ENCODE measurements at places on chromosomes 3 and 15.

GRCh38 chr3:142159083-142159740 lies 9.9 kb upstream of the TFDP2 start:
- DNase-seq = no peak

GRCh38 chr3:128152419-128153155 lies 694 bp upstream of the EEFSEC start:
- no peak for DNase-seq

DNA sequence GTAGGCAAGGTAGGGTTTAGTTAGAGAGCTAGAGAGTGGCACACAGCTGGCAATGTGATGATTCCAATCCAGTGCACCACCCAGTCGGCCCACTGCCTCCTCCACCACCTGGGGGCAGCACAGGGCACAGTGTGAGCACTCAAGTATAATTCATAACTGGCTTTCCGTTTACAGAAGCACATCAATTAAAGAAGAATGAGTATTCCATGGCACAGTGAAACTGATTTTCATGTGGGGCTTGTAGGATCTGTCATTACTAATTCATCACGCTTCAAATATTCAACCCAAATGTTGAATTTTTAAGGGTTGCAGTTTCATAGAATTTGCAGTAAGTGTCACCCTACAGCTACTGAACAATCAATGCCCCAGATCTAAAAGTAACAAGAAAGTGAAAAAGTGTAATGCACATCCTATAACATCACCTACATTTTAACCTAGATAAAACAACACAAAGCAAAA lies 149.9 kb downstream of the IGSF11 start:
- peak; percentile 50 for DNase-seq

- no peak for DNase-seq
Measured at GRCh38 chr15:84611631-84612030, 10.8 kb downstream of the ZSCAN2 start.

- no peak for DNase-seq
Measured at GRCh38 chr3:143820466-143821221, 27.6 kb downstream of the SLC9A9 start.

DNA sequence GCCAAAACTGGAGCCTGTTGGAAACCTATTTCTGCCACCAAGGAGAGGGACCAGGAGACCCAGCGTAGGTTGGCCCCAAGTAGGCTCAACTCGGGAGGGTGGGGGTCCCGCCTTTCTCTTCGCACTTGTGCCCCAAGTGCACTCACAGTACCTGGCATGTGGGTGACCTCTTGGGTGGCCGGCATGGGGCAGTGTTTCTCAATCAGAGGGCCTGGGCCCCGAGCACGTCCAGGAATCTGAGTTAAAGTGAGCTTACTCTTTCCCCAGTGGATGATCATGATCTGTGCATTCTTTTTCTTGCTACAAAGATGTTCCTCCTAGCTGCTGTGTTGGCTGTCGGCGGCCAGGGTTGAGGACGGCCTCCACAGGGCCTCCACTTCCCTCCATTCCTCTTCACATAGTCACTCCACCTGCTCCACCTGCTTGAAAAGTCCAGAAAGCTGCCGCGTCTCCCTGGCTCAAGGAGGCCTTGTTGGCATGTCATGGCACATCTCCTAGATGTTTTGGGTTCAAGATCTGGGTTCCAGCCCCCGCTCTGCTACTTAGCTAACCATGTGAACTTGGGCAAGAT lies 66.5 kb upstream of the SEC61A1 start:
- DNase-seq = no peak

- no peak for DNase-seq
Measured at GRCh38 chr3:20326541-20326940, 140.5 kb upstream of the SGO1 start.

DNA sequence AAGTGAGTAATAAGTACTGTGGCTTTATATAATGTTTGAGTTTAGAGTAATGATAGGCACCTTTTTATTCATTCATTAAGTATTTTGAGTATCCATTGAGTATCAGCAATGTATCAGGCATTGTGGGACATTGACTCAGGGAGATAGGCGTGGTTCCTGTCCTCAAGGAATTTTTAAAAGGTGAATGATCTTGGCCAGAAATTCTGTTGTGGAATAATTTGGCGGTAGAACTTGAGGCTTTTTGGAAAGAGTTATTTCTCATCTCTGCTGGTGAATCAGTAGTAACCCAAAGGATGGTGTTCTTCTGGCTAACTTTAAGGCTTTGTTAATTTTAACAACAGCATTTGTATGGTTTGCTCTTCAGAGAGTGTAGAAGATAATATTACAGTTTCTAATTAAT lies 2.0 kb downstream of the RAB7A start:
- DNase-seq = no peak

- no peak for DNase-seq
Measured at GRCh38 chr3:85737846-85738245, 779.1 kb downstream of the CADM2 start.

- no peak for DNase-seq
Measured at GRCh38 chr3:194667363-194667762, 4.6 kb downstream of the LSG1 start.

DNA sequence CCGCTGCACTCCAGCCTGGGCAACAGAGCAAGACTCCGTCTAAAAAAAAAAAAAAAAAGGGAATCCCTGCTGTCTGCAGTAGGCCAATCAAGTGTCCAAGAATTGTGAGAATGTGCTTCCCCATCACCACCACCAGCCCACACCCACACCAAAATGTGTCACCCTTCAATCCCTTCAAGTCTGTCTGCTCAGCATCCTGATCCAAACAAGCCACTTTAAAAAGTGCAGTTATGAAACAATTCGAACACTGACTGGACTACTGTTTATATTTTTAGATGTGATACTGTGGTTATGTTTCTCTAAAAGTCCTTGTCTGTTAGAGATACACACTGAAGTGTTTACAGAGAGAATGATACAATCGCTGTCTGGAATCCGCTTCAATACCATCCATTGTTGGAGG lies 78.1 kb upstream of the CGNL1 start:
- DNase-seq = no peak

- no peak for DNase-seq
Measured at GRCh38 chr3:55629432-55629831, 142.3 kb upstream of the WNT5A start.

- no peak for DNase-seq
Measured at GRCh38 chr3:16392717-16393116, 120.8 kb downstream of the RFTN1 start.

GRCh38 chr3:105459566-105460290 lies 93.0 kb downstream of the ALCAM start:
- no peak for DNase-seq

DNA sequence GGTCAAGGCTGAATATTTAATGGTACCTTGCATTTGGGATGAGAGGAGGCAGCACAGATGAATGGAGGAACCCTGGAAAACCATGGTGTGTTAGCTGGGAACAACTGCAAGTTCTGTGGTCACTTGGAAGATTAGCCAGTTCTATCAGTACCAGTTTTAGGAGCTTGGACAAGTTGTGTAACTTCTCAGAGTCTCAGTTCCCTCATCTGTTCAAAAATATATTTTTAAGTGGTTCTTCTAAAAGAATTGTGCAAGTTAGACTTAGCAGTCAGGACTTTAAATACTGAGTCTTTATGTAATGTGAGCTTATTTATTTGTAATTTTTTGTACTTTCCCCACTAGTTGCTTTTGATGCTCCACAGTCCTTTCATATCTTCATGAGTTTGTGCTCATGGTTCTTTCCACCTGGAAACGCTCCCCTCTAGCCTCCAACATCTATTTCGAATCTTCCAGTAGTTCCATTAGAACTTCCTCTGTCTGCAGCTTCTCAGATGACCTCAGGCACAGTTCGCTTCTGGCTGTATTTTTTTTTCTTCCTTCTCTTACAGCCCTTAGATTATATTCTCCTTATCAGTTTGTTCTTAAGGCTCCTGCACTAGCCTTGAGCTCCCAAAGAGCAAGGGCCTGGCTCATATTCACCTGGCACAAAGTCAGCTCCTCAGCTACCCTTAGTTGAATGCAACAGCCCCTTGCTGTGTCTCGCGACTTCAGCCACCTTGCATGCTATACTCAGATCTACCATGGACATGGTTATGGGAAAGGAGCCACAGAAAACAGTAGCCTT lies 27.1 kb downstream of the ITPR1 start:
- DNase-seq = no peak

- DNase-seq = no peak
Measured at GRCh38 chr3:186489507-186489906, 54.7 kb downstream of the CRYGS start.

- DNase-seq = no peak
Measured at GRCh38 chr15:74977599-74977998, 17.8 kb upstream of the SCAMP5 start.

DNA sequence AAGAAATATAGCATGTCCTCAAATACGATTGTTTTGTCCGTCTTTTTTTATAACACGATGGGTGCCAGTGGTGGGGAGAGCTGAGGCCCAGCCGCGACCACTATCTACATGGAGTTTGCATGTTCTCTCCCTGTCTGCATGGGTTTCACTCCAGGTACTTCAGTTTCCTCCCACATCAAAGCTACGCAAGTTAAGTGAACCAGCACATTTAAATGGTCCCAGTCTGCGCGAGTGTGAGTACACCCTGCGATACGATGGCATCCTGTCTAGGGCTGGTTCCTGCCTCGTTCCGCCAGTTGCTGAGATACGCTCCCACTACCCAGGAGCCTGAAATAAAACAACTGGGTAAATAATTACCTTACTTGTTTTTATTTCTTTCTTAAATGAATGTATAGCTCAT lies 40.6 kb downstream of the ATP13A3 start:
- no peak for DNase-seq

- DNase-seq = no peak
Measured at GRCh38 chr3:30162579-30162978, 443.8 kb upstream of the TGFBR2 start.

GRCh38 chr3:88044411-88044810 lies 14.4 kb downstream of the CGGBP1 start:
- no peak for DNase-seq

- DNase-seq = no peak
Measured at GRCh38 chr15:39510001-39510701, 70.7 kb upstream of the THBS1 start.

DNA sequence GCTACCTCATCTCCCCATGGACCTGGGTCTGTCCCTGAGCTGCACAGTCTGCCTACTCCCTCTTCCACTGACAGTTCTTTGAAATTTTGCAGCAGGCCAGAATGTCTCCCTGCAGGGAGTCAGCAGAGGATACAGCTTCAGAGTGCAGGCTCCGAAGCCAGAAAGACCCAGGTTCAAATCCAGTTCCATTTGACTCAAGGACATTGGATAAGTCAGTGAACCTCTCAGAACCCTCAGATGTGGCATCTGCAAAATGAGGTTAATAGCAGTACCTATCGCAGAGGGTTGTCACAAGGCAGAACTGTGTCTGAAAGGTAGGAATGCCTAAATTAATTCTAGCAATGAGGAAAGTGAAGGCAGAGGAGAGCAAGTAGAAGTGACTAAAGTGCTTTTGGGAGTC lies 244.4 kb upstream of the TRIM42 start:
- DNase-seq = no peak

- DNase-seq = no peak
Measured at GRCh38 chr15:64503640-64504039, 43.3 kb downstream of the ZNF609 start.

GRCh38 chr15:74364936-74365597 lies 2.4 kb downstream of the CYP11A1 start:
- no peak for DNase-seq

DNA sequence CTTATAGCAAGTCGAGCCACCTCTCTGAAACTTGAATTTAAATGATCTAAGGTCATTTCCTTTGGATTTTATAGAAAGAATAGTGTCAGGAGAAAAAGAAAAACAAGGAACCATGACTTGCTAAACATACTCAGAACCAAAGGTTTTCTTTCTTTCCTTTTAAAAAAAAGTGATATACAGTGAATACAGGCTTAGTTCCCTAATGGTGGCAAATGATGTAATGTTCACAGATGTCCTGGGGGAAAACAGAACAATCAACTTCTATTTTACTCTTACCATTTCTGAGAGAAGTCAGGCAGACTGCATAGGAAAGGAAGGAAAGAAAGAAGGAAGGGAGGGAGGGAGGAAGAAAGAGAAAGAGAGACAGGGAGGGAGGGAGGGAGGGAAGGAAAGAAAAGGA lies 56.5 kb downstream of the ST6GAL1 start:
- DNase-seq = no peak

GRCh38 chr15:57554812-57555179 lies 36.9 kb upstream of the MYZAP start:
- no peak for DNase-seq

- DNase-seq = peak; percentile 41
Measured at GRCh38 chr3:8629151-8630021, 15.2 kb downstream of the SSUH2 start.

- no peak for DNase-seq
Measured at GRCh38 chr3:134998855-134999254, 203.8 kb downstream of the EPHB1 start.

GRCh38 chr3:127927829-127928604 lies 13.0 kb downstream of the KBTBD12 start:
- DNase-seq = no peak

DNA sequence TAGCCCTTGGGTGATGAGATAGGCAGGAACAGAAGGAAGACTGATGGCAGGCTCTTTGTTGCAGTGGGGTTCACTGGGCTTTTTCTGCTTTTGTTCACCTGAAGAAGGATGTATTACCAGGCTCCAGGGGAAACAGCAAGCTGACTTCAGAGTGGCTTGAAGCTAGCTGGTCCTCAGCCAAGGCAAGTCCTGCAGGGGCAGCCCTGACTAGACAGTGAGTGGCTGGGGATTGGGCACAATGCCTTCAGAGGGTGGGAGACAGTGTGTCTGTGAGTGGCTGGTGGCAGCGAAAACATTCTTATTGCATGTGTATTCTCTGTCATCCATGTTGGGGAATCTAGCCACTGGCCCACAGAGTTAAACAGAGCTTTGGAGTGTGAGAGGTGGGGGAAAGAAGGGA lies 2.3 kb upstream of the TEX264 start:
- DNase-seq = no peak

DNA sequence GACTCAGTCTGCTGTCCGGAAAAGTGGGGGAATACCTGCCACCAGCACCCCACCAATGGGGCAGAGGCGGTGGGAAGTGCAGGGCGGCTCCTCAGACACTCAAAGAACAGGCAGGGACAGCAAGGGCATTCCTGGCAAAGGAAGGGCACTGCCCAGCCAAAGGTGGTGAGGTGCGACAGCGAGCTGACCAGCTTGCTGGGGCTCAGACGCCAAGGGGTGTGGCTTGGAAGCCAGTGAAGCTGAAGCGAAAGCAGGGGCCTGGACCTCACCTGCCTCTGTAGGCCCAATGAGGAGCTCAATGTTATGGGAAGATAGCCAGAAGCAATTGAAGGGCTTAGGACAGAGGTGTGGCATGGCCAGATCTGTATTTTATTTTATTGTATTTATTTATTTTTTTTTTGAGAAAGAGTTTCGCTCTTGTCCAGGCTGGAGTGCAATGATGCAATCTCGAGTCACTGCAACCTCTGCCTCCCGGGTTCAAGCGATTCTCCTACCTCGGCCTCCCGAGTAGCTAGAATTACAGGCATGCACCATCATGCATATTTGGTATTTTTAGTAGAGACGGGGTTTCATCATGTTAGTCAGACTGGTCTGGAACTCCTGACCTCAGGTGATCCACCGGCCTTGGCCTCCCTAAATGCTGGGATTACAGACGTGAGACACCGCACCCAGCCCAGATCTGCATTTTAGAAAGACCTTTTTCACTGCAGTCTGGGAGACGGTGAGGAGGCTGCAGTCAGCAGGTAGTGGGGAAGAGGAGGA lies 4.4 kb upstream of the LMAN1L start:
- DNase-seq = no peak

Measured in CD8-positive, alpha-beta T cell (primary cell).